ENCODE measurements at places on chromosomes 6 and 20.

- no peak for DNase-seq
Observed at GRCh38 chr6:89035252-89036101, 45.1 kb upstream of the PNRC1 start.

- no peak for DNase-seq
Observed at GRCh38 chr20:46626758-46627157, 24.5 kb downstream of the SLC13A3 start.

- DNase-seq = no peak
Observed at GRCh38 chr6:120108061-120108795, 758.7 kb upstream of the MAN1A1 start.

DNA sequence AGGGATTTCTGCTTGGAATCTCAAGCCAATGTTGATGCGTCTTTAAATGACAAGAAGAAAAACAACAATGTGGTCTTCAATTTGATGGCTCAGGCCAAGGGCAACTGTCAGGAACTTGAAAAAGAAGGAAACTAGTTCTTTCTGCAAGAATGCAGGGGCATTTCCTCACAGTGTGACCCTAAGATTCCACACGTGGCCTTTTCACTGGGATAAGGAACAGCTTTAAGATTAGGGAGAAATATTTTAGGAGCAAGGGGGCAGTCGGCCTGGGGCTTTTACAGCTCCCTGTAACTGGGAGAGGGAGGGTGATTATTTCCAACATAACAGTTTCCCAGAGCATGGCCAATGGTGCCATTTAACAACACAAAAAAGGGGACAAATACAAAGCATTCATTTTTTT, 39.4 kb upstream of the MRPS10 start:
- no peak for DNase-seq

DNA sequence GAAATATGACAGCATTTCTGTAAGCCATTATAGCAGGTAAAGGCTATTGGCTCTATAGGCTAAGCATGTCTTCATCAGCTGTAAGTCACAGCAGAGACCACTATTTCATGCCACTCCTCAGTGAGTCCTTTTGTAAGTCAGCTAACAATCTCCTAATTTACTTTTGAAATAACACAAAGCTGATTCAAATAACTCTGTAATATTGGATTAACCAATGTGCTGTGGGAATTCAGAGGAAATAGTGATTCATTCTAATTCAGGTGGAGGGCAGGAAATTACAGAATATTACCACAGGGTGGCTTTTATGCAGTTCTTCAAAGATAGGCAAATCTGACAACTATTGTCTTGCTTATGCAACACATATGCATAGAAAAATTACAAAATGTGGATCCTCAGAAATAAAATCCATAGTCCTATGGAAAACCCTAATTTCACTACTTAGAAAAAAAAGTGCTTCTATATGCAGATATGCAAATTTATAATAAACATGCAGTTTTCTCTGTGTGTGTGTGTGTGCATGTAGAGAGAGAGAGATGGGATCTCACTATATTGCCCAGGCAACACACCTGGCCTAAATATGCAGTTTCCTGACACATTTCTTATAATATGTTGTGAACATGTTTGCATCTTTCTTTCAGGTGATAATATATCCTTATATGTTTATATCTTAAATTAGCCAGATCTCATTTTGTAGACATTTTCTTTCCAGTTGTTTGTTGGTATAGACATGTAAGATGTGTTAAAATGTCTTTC, 4.8 kb upstream of the SMIM28 start:
- DNase-seq = no peak
